Activated CD8-positive, alpha-beta memory T cell treated with anti-CD3 and anti-CD28 coated beads, Interleukin-2, amount 10 ng/mL, durations not matched to agents 7 days and 5 days (primary cell): ENCODE measurements at places on chromosomes 5 and 9. TPM values are rescaled to one million over a fixed set of nuclear protein-coding genes. Genes with fewer than 3 reads are reported as not detected.

PCDHAC1 gene
- not detected for total RNA-seq

DNA sequence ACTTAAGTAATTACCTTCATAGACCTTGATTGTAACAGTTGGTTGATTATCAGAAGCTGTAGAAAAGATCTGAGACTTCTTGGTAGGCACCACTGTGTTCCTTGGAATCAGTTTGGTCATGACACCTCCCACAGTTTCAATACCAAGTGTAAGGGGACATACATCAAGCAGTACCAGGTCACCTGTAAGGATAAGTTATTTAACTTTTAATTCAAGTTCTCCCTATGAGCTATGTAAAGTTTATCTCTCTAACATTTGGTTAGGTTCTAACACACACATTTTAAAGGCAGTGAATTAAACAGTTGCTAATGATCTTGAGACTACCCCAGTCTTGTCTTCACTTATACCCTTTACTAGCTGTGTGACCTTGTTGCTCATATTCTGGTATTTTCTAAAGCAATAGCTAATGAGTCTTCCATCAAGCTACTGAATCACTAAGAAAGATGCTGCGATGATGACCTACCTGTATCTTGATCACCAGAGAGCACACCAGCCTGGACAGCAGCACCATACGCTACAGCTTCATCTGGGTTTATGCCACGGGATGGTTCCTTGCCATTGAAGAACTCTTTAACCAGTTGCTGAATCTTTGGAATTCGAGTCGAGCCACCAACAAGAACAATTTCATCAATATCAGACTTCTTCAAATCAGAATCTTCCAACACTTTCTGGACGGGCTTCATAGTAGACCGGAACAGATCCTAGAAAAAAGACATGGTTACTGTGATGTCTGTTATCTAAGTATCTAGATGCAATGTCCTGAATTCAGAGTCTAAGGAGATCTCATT is 2.8 kb downstream of the HSPA5 start:
- no peaks in the 10 kb centered on the region for H3K27me3 ChIP-seq
- H3K4me3 ChIP-seq: peak overlapping the region; percentile 94
- H3K36me3 ChIP-seq: peaks cover 56% of the 10 kb centered on the region
- peak overlapping the region; percentile 16 for H3K27ac ChIP-seq

- no peak for DNase-seq
- peaks cover 63% of the 10 kb centered on the region for H3K27me3 ChIP-seq
- H3K36me3 ChIP-seq: no peaks in the 10 kb centered on the region
- peak overlapping the region; percentile 69 for H3K4me3 ChIP-seq
- no peak overlapping the region for H3K27ac ChIP-seq
These were observed 366 bp downstream of the EPB41L4A start for GRCh38 chr5:112418659-112419163.

DNA sequence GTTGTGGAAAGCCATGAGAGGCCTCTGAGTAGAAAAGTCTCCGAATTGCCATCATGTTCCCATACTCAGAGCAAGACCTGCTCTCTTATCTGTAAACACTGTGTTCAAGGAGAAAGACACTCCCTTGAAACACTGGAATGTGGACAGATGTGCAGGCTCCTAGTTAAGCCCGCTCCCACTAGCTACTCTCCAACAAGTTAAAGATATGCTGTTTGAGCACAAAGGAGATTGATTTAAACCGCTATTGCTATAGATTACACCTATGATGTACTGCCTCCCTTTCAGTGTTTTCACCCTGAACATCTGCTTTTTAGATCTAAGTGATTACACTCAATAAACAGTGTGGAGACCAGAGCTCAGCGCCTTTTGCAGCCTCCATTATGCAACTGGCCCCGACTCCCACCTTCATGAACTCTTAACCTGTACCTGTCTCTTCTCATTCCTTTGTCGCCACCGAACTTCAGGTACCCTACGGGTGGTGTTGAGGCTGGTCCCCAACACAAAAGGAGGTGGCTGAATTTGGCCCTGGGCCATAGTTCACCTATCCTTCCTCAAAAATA is 47.5 kb downstream of the TMEM245 start:
- no peak overlapping the region for H3K4me3 ChIP-seq
- no peak overlapping the region for H3K27ac ChIP-seq
- peaks cover 20% of the 10 kb centered on the region for H3K36me3 ChIP-seq
- H3K4me1 ChIP-seq: no peaks in the 10 kb centered on the region
